ENCODE measurements at places on chromosomes 4 and X.
A peak's percentile ranks its signal among the peaks of the same experiment; 100 is the strongest.

- no peak for DNase-seq
Observed at GRCh38 chrX:107348990-107349389, 100.5 kb upstream of the FRMPD3 start.

DNA sequence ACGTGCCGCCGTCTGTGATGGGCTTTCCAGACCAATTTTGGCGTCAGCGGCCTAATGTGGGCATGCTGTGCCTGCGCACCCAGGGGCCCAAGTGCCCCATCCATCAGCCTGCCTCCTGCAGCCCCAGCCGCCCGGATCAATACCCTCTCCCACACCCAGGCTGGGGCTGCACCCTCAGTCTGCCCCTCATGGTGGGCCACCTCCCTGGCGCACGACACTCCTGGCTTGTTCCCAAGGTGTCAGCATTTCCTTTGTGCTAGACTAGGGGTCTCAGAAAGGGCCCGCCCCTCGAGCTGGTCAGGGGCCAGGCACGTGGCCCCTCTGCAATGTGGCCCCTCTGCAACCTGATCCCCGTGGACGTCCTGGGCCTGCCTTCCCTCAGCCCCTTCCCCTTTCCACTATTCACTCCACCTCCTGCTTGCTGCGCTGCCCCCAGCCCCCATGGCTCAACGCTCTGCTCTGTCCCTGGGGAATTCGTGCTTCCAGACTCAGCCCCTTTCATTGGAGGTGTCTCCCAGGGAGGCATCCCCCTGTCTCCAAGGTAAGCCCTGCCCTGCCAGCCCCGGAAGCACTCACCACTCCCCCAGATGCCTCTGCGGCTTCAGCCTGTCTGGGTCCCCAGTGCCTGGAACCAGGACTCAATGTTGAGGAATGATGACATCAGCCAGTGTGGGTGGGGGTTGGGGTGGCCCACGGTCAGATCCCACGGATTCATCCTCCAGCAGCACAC is 130.8 kb downstream of the HMX1 start:
- no peak for DNase-seq

- no peak for DNase-seq
Observed at GRCh38 chr4:35867057-35867456, 377.3 kb downstream of the ARAP2 start.

DNA sequence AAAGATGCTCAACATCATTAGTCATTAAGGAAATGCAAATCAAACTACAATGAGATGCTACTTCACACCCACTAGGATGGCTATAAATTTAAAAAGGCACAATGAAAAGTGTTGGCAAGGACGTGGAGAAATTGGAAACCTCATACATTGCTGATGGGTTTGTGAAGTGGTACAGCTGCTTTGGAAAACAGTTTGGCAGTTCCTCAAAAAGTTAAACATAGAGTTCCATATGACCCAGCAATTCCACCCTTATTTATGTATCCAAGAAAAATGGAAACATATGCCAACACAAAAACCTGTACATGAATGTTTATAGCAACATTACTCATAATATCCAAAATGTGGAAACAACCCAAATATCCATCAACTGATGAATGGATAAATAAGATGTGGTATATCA is 101.3 kb upstream of the MAGEB10 start:
- DNase-seq, result no peak

- DNase-seq, result no peak
Observed at GRCh38 chrX:17805120-17805519, 56.0 kb downstream of the RAI2 start.

DNA sequence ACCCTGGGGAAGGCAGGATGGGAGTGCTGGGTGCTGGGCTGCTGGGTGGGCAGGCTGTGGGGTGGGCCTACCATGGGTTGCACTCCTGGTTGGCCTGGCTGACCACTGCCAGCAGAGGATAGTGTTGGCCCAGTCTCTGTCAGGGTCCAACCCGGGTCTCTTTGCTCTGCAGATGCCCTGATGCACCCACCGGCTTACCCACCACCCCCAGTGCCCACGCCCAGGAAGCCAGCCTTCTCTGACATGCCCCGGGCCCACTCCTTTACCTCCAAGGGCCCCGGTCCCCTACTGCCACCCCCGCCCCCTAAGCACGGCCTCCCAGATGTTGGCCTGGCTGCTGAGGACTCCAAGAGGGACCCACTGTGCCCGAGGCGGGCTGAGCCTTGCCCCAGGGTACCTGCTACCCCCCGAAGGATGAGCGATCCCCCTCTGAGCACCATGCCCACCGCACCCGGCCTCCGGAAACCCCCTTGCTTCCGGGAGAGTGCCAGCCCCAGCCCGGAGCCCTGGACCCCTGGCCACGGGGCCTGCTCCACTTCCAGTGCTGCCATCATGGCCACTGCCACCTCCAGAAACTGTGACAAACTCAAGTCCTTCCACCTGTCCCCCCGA is 14.2 kb upstream of the ADD1 start:
- no peak for DNase-seq

- no peak for DNase-seq
Observed at GRCh38 chr4:85370400-85371032, 104.4 kb upstream of the ARHGAP24 start.

DNA sequence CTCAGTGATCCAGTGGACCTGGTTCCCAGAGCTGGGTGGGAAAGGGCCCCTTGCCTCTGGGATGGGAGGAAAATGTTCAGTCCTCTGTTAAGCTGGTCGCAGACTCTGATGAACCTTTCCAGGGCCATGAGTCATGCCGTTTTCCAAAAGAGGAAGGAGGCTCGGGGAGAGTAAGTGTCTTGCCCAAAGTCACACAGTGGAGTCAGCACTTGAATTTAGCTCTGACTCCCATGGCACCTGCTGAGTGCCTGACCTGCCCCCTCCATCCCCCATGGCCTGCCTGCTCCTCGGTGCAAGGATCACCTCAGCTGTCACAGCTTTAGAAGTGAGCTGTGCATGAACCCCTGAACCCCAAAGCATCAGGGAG is 14.0 kb upstream of the KIAA0232 start:
- DNase-seq, result no peak

GRCh38 chrX:13059637-13060499 is 15.4 kb upstream of the FAM9C start:
- DNase-seq, result no peak

GRCh38 chrX:29082558-29082957 is 495.3 kb downstream of the IL1RAPL1 start:
- no peak for DNase-seq

DNA sequence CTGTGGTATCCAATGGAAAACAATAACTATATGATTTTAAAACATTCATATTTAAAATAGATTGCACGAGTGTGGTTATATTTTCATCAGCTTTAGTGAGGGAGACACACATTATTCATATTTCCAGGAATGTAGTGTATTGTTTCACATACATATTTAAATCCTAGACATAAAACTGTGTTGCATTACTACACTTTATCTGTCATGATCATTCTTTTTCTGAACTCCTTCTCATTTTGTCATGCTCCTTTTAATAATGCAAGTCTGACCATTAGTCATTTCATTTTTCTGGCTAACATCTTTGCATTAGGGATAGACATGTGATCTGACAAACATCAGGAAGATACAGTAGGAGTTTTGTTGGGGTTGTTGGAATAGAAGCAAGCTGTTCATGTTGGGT is 1382.7 kb downstream of the PCDH7 start:
- DNase-seq, result no peak

DNA sequence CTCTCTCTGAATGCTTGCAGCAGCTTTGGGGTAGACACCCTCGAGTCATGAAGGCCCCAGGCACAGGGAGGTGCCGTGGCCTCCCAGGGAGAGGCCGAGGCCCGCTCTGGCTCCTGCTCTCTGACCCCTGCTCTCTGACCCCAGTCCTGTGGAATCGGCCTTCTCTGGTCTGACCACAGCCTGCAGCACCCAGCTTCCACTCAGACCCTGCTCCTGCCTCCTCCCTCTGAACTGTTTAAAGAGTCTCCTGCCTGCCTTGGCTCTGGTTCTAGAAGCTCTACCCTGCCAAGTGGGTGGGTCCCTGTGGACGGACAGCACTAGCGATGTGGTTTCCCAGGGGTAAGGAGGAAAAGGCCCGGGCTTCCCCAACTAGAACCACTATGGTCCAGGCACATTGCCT is 78.2 kb upstream of the TMEM150C start:
- no peak for DNase-seq

DNA sequence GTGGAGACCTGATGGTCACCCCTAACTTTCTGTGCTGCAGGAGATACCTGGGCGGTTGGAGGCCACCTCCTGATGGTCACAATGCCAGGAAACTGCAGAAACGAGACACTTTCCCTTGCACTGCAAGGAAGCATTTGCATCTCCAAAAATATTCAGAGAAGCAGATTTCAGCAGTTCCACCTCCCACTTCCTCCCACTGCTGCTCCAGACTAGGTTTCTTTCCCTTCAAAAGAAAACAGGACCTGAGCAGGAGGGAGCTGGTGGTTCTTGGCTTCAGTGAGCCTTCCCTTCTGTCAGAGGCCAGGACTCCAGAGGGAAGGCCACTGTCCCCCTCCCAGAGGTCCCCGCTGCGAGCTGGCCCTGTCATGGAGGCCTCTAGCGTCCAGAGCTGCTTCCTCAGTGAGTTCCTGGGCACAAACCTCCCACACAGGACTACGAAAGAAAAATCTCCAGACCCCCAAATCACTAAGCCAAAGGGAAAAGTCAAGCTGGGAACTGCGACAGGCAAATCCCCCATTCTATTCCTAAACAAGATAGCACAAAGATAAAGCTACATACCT is 35.9 kb downstream of the GPM6B start:
- no peak for DNase-seq

- no peak for DNase-seq
Observed at GRCh38 chr4:161929956-161930355, 233.8 kb downstream of the FSTL5 start.

DNA sequence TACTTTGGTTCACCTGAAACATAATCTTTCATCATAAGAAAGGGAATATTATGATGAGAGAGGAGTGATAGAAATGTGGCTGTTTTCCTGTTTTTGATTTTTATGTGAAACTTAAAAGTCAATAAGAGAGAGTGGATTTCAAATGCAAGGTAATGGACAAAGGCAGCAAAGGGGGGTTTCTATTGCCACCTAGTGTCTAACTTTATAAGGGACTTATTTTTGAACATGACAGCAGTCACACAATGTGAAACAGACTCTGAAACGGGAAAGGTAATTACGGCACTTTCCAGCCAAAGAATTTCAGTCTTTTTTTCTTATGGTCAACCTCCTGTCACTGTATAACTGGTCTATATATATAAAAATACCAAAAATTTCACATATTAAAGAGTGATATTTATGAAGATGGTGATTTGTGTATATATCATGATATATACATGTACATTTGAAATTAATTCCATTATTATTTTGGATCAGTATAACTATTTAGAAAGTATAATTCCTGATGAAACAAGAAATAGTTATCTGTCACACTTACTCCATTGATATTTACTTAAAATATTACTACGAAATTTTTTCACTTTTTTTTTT is 127.1 kb downstream of the FBXO8 start:
- peak; percentile 7 for DNase-seq

- no peak for DNase-seq
Observed at GRCh38 chr4:59553721-59554091, 1646.4 kb upstream of the ADGRL3 start.

DNA sequence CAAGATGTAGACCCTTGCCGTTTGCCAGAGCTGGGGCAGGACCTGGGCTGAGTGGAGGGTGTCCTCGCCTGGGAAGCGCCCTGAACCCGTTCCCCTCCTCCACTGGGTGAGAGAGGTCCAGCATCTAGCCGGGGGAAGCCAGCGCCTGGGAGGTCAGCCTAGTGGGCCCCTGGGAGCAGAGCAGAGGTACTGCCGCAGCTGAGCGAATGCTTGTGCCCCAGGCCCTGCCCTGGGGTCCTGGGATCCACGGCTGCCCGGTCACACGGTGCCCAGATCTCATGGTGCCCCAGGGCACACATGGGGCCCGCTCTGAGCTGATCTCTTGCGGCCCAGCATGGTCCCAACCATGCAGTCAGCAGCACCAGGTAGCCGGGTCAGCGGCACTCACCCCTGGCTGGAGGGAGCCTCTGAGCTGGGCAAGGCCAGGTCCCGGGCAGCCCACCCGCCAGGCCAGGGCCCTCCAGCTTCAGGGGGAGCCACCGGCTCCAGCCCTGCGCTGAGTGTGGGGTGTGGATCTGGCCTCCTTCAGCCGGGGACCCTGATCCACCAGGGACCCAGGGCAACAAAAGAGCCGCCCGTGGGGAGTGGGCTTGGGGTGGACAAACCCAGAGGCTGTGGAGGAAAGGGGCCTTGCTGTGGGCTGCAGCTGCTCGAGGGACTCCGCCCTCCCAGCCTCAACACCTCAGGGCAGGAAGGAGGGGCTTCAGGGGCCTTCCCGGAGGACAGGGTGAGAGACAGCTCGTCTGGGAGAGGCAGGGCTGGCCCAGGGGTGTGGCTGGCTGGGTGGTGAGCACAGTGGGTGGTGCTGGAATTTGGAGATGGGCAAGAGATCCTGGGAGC is 4.1 kb upstream of the CPLX1 start:
- DNase-seq, result no peak

- DNase-seq, result peak; percentile 22
Observed at GRCh38 chrX:66004928-66005829, 34.7 kb downstream of the VSIG4 start.

GRCh38 chr4:173365359-173365996 is 5.3 kb upstream of the SAP30 start:
- DNase-seq, result no peak

DNA sequence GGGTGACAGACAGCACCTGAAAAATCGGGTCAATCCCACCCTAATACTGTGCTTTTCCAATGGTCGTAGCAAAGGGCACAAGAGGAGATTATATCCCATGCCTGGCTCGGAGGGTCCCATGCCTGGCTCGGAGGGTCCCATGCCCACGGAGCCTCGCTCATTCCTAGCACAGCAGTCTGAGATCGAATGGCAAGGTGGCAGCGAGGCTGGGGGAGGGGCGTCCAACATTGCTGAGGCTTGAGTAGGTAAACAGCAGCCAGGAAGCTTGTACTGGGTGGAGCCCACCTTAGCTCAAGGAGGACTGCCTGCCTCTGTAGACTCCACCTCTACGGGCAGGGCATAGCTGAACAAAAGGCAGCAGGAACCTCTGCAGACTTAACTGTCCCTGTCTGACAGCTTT is 365.1 kb downstream of the STPG2 start:
- DNase-seq, result no peak

- no peak for DNase-seq
Observed at GRCh38 chr4:70783096-70783495, 56.6 kb downstream of the GRSF1 start.

DNA sequence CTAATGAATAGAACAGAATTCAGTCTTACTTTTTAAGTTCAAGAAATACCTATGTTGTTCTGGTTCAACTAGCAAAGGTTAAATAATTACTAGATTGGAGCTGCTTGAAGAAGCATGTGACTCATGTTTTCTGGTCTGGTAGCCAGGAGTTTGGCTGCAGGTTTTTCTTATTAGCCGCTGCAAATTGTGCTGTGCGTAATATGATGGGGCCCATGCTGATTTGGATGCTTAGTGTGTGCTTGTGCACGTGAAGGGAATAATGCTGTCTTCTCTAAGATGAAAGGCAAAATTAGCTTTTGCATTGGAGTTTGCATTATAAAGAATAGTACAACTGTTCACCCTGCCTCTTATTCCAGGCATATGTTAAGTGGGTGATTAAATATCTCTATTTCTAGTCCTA is 219.6 kb downstream of the SNCA start:
- no peak for DNase-seq

GRCh38 chrX:79415056-79415455 is 47.9 kb upstream of the ITM2A start:
- no peak for DNase-seq

- DNase-seq, result no peak
Observed at GRCh38 chrX:830532-830931, 199.9 kb downstream of the SHOX start.

Measured in naive thymus-derived CD8-positive, alpha-beta T cell (primary cell).